PC-9 (cell line): ENCODE measurements at places on chromosomes 5 and 9. TPM values are rescaled to one million over a fixed set of nuclear protein-coding genes. Genes with fewer than 3 reads are reported as not detected.

DNA sequence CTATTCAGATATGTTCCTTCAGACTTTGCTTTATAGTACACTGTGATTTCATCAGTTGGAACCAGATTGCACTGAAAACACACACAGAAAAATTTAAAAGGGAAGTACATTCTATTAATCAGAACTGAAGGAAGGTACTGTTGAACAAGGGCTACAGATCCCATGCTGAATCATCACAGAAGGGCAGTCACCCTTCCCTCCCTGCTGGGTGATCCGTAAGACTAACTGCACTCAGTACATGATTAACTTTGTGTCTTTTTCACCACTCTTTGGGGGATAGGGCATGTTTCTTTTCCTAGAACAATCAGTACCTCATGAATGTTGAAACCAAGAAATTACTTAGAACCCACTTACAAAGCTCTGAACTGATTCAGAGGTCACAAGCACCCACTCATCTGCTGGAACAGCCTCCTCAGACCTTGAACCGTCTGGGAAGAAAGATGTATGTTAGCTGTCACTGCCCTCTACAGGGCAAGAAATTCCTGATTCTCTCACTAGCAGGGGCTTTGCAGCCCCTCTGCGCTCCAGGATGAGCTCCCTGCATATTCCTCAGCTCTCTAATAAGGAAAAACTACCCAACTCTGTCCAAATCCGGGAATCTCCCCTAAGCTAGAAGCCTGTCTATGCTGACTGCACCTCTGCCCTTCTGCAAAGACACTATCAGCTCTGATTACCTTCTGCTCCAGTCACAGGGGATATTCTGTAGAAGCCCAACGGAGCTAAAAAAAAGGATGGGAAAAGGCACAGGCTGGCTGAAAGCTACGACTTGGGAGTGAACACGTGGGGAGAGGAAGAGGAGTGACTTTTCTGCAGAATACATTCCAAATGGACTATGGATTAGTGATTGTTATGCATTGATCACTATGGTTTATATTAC, 51.0 kb downstream of the IARS1 start:
- H3K36me3 ChIP-seq = peaks cover 69% of the 10 kb centered on the region
- no peak overlapping the region for H3K4me3 ChIP-seq
- no peak for DNase-seq
- no peak overlapping the region for H3K27ac ChIP-seq
- no peaks in the 10 kb centered on the region for H3K4me1 ChIP-seq
- no peaks in the 10 kb centered on the region for H3K27me3 ChIP-seq

- H3K4me3 ChIP-seq = no peak overlapping the region
- H3K27me3 ChIP-seq = no peaks in the 10 kb centered on the region
- H3K36me3 ChIP-seq = no peaks in the 10 kb centered on the region
- H3K4me1 ChIP-seq = 0 out of 2 replicates have a peak, but pooled peaks cover 3% of the 10 kb centered on the region
- DNase-seq = no peak
Measured at GRCh38 chr9:93143830-93144530, 9.9 kb upstream of the NINJ1 start.

GRCh38 chr9:93890436-93890935, 64.7 kb downstream of the BARX1 start:
- H3K27me3 ChIP-seq = peaks cover 76% of the 10 kb centered on the region
- DNase-seq = no peak
- H3K27ac ChIP-seq = no peak overlapping the region
- no peak overlapping the region for H3K4me3 ChIP-seq

DNA sequence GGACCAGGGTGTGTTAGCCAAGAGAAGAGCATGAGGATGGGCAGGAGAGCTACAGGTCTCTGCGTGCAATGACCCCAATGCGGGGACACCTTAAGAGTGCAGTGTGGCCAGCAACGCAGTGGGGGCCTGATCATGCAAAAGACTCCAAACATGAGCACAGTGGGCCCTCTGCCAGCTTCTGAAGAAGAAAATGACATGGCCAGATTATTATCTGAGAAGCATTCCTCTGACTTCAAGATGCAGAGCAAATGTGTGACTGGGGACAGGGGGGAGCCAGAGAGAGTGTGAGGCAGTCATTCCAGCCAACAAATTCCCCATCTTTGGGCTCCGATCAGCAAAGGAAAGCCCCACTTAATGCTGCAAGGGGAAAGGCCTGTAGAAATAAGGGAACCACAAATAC, 229.4 kb downstream of the CDK5RAP2 start:
- DNase-seq = no peak
- no peaks in the 10 kb centered on the region for H3K4me1 ChIP-seq
- H3K27me3 ChIP-seq = no peaks in the 10 kb centered on the region
- no peak overlapping the region for H3K27ac ChIP-seq

DNA sequence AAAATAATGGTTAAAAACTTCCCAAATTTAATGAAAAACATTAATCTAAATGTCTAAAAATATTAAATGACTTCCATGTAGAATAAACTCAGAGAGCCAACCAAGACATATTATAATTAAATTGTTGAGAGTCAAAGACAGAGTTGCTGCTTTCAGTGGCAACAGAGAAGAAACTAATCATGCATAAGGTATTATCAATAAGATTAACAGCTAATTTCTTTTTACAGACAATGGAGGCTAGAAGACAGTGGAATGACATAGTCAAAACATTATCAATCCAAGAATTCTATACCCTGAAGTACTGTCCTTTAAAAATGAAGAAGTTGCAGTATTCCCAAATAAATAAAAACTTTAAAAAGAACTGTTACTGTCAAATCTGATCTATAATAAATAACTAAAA, 268.7 kb downstream of the IRX2 start:
- no peaks in the 10 kb centered on the region for H3K36me3 ChIP-seq
- no peaks in the 10 kb centered on the region for H3K4me1 ChIP-seq
- no peak for DNase-seq
- H3K27ac ChIP-seq = no peak overlapping the region

GRCh38 chr5:58016358-58016757, 443.5 kb downstream of the PLK2 start:
- no peak overlapping the region for H3K4me3 ChIP-seq
- no peaks in the 10 kb centered on the region for H3K27me3 ChIP-seq
- DNase-seq = peak; percentile 55

DNA sequence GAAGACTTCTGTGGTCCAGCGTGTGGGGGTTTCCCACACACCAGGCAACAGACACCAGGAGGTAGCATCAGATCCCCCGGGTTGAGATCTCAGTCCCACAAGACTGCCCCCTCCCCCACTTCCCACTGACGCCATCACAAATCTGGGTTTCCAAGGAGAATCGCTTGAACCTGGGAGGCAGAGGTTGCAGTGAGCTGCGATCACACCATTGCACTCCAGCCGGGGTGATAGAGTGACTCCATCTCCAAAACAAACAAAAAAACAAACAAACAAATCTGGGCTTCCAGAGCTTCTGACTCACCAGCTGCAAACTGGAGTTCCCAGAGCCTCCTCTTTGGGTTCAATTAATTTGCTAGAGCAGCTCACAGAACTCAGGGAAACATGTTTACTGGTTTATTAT, 4.7 kb upstream of the GBGT1 start:
- no peak overlapping the region for H3K27ac ChIP-seq
- H3K4me1 ChIP-seq = no peaks in the 10 kb centered on the region
- peaks cover 16% of the 10 kb centered on the region for H3K27me3 ChIP-seq
- DNase-seq = peak; percentile 39
- H3K4me3 ChIP-seq = no peak overlapping the region

- no peak overlapping the region for H3K27ac ChIP-seq
- H3K4me3 ChIP-seq = no peak overlapping the region
- H3K36me3 ChIP-seq = no peaks in the 10 kb centered on the region
Measured at GRCh38 chr5:80010754-80011392, 19.8 kb upstream of the MTX3 start.

- H3K27ac ChIP-seq = peak overlapping the region; percentile 90
- H3K36me3 ChIP-seq = no peaks in the 10 kb centered on the region
- H3K4me3 ChIP-seq = peak overlapping the region; percentile 11; the same call in 1 of the 2 replicates
- peak; percentile 88 for DNase-seq
- no peaks in the 10 kb centered on the region for H3K27me3 ChIP-seq
Measured at GRCh38 chr5:96652769-96653454, 9.3 kb upstream of the CAST start.

GRCh38 chr5:93164690-93165089, 416.3 kb downstream of the NR2F1-AS1 start:
- peak overlapping the region; percentile 98 for H3K27ac ChIP-seq
- H3K4me3 ChIP-seq = no peak overlapping the region
- H3K27me3 ChIP-seq = no peaks in the 10 kb centered on the region
- H3K4me1 ChIP-seq = peaks cover 53% of the 10 kb centered on the region
- peak; percentile 66 for DNase-seq

DNA sequence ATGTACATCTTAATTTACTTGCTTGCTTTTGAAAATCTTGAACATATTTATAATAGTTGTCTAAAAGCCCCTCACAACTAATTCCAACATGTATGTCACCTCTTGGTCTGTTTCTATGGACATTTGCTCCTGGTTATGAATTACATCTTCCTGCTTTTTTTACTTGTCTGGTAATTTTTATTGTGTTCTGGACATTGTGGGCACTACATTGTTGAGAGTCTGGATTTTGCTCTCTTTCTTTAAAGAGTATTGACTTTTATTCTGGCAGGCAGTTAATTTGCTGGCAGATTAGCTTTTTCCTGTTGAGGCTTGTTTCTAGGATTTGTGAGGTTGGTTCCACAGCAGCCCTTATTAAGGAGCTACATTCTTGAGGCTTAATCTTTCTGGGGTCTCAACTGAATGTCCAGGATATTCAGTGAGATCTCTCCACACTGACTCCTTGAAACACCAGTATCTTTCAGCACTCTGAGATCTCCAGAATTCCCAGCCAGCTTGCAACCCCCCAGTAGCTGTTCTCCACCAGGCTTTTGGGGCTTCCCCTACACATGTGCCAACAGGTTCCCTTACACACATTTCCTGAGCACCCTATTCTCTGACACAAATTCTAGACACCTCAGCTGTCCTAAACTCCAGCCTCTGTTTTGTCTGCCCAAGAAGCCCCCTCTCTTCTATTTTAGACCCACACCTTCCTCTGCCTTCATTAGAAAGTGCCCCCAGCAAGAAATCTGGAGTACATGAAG, 27.4 kb downstream of the KIAA1191 start:
- H3K36me3 ChIP-seq = no peaks in the 10 kb centered on the region
- no peaks in the 10 kb centered on the region for H3K4me1 ChIP-seq
- H3K4me3 ChIP-seq = no peak overlapping the region
- no peaks in the 10 kb centered on the region for H3K27me3 ChIP-seq

DNA sequence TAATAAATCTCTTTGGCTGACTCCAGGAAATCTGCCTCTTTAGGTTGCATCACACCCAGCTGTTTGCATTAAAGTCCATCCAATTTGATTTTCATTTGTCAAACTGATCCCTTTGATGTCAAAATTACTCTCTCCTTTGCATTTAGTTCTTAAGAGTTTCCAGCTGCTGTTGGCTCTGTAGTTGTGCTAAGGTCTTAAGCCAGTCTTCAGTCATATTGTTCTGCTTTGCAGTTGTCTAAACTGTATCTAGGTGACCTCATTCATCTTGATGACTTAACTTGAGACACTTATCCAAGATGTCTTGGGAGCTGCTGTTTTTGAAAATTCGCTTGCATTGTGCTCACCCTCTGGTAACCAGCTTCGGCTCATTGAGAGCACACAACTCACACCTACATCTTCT, 386.9 kb upstream of the TLE4 start:
- H3K27ac ChIP-seq = no peak overlapping the region
- no peaks in the 10 kb centered on the region for H3K4me1 ChIP-seq
- H3K27me3 ChIP-seq = peaks cover 9% of the 10 kb centered on the region; the same call in 1 of the 2 replicates

GRCh38 chr5:81161012-81161601, 72.0 kb upstream of the CKMT2 start:
- no peaks in the 10 kb centered on the region for H3K27me3 ChIP-seq
- no peaks in the 10 kb centered on the region for H3K4me1 ChIP-seq
- no peak for DNase-seq

DNA sequence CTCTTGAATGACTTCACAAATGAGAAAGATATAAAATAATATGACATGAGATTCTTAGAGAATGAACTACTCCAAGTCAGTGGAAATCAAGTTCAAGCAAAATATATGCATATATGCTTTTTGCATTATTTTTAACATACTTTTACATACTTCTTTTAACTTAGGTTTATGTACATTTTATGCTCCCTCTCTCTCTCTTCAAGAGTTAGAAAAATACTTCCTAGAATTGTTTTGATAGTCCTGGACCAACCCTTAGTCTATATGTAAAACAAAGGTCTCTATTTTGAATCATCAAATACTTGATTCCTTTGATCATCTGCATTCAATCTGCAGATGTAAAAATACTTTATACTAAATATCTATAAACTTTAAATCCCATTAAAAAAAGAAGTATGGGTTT, 187.8 kb downstream of the DEPDC1B start:
- H3K36me3 ChIP-seq = no peaks in the 10 kb centered on the region
- H3K4me1 ChIP-seq = no peaks in the 10 kb centered on the region
- H3K27me3 ChIP-seq = no peaks in the 10 kb centered on the region
- H3K27ac ChIP-seq = no peak overlapping the region

IRX2 gene
- total RNA-seq = not detected in 2 replicates

ZNF462 gene
- 3.2 and 4.8 TPM in 2 replicates for total RNA-seq

C7 gene
- total RNA-seq = not detected in 2 replicates

PTPN3 gene
- 19.0 and 20.2 TPM in 2 replicates for total RNA-seq

ANGPTL2 gene
- total RNA-seq = 0.13 TPM in 1 of 2 replicates, not detected in the other

PCDHB14 gene
- 0.07 TPM in 1 of 2 replicates, not detected in the other for total RNA-seq
